ENCODE measurements at places on chromosomes 3 and 15. TPM values are rescaled to one million over a fixed set of nuclear protein-coding genes. Genes with fewer than 3 reads are reported as not detected.

- DNase-seq, result no peak
These were observed 25.4 kb upstream of the THRB start for GRCh38 chr3:24520101-24520495.

- no peak for DNase-seq
These were observed 366.3 kb upstream of the LRRC3B start for GRCh38 chr3:26256224-26256623.

- no peak for DNase-seq
These were observed 322.7 kb upstream of the ZNF717 start for GRCh38 chr3:76107935-76108570.

DNA sequence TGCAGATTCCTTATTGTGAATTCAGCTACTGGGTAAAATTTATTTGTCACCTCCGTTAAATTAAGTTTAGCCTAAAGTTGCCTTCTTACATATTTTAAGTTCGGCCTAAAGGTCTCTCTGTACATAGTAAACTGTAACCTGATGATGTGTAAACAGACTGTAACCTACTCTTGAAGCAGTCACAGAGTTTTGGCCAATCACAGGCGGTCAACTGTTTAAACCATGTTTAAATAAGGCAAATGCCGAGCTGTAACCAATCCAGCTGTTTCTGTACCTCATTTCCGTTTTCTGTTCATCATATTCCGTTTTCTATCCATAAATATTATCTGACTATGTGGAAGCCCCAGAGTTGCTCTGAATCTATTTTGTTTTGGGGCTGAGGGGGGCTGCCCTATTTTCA, 2.4 kb upstream of the ADAMTSL3 start:
- no peak for DNase-seq

Gene CLSTN2
- 1.4 TPM for polyA plus RNA-seq

- DNase-seq, result peak; percentile 15
These were observed 41.6 kb downstream of the KLHL18 start for GRCh38 chr3:47324278-47324865.

Gene EEFSEC
- 16.3 TPM for polyA plus RNA-seq

All from BJ (cell line).